GM06990 (cell line): ENCODE measurements at places on chromosomes 12 and 14.

- DNase-seq: no peak
These were observed 53.8 kb upstream of the USP44 start for GRCh38 chr12:95605087-95605486.

DNA sequence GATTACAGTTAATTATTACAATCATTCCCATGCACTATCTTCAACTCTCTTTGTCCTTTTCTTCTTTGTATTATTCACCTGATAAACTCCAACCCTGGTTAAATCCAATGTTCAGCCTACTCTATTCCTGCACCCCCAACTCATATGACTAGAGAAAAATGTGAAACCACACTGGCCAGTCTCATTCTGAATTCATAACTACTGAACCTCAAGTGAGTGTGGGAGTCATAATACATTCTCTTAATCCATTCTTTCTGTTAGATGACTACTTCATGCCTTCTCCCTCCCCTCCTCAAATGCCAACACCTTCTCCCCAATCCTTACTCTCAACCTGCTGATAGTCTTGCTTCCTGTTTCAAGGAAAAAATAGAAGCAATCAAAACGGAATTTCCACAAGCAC, 22.3 kb upstream of the ITPR2 start:
- DNase-seq: no peak

DNA sequence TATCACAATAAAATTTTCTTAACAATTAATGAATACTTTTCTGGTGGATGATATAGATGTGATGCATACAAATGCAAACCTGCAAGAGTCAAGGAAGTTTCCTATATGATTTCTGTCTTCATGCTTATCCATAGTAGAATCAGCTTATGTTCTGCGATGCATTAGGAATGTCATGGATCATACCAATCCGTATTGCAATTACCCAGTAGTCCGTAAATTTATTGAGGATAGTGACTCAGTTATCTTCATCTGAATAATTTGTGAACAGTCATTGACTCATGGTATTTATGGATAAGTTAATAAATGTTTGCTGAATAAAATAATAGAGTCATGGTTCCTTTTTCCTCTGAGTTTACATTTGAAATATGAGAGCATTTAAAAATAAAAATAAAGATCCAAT, 483.4 kb downstream of the LRFN5 start:
- no peak for DNase-seq

GRCh38 chr14:102835959-102836358, 58.7 kb downstream of the TRAF3 start:
- no peak for DNase-seq

GRCh38 chr14:101226265-101226602, 322.7 kb upstream of the RTL1 start:
- no peak for DNase-seq

DNA sequence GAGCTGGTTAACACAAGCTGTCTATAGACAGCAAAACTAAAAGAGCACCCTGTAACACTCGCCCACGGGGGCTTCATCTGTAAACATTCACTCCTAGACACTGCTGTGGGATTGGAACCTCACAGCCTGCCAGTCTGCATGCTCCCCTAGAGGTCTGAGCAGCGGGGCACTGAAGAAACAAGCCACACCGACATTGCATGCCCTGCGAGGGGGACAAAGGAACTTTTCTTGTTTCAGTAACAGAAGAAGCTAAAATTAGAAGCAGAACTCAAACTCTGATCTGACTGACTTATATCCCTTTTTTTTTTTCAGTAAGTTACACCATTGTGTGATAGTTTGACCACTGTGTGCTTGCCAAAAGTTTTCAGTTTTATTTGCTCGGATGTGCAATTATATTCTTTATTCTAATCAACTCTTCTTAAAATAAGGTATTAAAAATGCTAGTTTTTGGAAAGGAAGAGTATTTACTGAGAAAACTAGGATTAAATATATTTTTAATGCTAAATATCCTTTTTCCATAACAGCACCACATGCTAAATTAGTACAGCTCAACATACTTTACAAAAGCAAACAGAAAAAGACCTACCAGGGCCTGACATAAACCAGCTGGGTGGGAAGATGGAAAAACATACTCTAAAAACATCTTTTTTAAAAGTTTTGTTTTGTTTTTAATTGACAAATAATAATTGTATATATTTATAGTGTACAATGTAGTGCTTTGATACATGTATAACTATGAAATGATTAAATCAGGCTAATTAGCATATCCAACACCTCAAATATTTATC, 100.2 kb downstream of the EPS8 start:
- no peak for DNase-seq

DNA sequence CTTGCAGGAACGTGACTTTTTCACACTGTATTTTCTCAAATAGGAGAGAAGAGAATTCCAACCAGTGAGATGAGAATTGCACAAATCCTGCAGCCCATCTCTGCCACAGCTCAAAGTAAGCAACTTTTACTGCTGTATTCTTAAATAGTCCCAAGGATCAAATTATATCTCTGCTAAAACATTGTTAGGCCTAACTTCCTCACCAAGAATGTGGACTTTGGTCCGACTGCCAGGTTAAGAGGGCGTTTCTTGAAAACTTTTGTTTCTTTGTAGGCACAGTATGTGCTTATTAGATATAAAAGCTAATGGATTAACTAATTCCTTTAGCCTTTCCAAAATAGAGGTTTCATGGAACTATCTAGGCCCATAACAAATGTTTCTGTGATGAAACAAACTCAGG, 61.4 kb upstream of the IFNG-AS1 start:
- DNase-seq: no peak

- DNase-seq: no peak
These were observed 1.7 kb downstream of the ATF7 start for GRCh38 chr12:53624458-53624857.

GRCh38 chr12:44750468-44750867, 125.6 kb downstream of the NELL2 start:
- DNase-seq: no peak

DNA sequence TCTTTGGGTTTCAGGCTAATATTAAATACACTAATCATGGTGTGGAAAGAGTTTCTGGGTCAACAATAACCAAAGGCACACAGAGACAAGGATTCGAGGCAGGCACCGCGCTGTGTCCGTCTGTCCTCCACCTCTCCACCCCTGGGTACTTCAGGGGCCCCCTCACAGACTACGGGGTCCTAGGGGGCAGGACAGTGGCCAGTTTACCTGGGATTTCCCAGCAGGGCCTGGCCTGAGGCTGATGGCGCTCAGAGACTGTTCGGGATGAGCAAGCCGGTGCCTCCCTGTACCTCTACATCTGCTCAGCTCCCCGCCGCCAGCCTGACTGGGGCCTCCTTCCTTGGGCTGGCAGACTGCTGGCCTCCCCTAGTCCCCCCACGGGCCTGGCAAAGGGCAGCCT, 18.1 kb upstream of the EIF5 start:
- DNase-seq: no peak

GRCh38 chr12:106974511-106974910, 12.4 kb downstream of the MTERF2 start:
- no peak for DNase-seq

DNA sequence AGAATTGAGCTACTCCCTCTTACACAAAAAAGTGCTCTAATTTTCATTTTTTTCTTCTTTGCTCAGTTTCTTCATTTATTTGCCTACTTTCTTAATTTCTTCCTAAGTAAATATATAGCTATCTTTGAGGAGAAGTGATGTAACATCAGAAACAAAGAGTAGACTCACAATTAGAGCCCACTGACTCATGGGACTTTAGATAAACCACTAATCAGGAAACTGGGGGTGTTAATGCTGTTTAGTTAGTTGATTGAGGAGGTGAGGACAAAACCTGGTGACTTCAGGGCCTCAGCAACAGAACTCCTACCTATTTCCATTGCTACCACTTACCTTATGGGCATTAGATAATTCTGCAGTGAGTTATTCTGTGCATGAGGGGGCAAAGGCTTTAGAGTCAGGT, 151.7 kb downstream of the MON2 start:
- no peak for DNase-seq

- DNase-seq: no peak
These were observed 1211.4 kb downstream of the VRK1 start for GRCh38 chr14:98008381-98009113.

GRCh38 chr12:108516511-108517275, 1.6 kb downstream of the FICD start:
- DNase-seq: no peak

DNA sequence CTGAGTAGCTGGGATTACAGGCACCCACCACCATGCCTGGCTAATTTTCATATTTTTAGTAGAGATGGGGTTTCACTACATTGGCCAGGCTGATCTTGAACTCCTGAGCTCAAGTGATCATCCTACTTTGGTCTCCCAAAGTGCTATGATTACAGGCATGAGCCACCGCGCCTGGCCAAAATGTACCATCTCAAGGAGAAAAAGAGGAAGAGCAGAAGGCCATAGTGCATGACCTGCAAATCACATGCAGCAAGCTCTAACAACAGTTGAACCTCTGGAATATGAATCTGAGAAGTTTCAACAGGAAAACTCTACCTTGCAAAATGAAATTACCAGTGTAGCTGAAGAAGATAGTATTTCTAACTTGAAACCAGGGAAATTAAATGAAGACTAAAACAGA, 17.1 kb upstream of the SERPINA1 start:
- no peak for DNase-seq

DNA sequence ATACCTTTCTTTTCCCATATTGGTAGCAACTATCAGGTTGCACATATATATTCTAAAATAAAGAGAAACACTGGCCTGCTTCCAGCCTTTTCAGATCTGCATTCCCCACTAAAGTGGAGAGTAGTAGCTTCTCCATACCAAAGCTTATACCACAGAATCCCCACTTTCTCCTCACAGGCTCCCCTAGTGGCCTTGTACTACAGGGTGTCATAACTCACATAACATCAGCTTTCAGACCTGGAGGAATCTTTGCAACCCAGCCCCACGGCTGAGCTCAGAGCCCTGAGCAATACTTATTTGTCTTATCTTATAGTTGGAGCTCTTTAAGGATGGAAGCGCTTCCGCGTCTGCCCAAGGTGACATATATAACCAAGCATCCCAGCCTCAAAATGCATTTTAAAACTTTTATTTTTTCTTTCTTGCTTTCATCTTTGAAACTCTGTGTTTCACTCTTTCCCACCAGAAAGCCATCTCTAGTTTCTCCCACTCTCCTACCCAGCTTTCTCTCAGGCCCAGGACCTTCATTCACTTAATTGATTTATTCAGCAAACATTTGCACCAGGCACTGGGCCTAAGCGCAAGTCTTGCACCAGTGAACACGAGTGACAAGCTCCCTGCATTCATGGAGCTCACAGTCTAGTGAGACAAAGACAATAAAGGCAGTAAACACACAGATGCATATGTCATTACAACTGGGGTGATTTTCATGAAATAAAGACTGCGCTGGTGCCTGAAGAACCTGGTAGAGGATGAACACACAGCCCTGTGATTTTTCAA, 254.7 kb downstream of the IPO8 start:
- DNase-seq: no peak

DNA sequence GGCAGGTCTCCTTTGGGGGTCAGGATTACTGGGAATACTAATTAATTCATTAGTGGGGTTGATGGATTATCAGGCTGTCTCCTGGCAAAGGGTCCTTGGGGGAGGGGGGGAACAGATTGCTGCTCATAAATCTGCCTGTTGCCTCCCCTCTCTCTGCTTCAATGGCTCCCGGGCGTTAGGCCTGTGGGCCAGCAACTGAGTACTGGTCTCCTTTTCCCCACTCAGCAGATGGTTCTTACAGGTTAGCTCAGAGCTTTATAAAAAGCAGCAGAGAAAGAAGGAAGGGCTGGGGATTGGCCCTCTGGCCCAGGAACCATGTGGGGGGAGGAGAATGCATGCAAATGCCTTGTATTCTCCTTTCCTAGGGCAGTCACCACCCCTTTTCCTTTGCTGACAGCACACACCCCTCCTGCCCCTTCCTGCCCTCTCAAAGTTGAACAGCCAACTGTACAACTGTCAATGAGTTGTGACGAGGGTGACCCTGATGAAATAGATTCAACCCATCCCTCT, 2.3 kb upstream of the NEUROD4 start:
- no peak for DNase-seq

GRCh38 chr12:53231921-53232645, at the start of gene RARG:
Gene RARG, minus strand, starts transcription at chr12:53232209. Its CDS starts 4,664 bp downstream, at chr12:53227545.
- DNase-seq: no peak

DNA sequence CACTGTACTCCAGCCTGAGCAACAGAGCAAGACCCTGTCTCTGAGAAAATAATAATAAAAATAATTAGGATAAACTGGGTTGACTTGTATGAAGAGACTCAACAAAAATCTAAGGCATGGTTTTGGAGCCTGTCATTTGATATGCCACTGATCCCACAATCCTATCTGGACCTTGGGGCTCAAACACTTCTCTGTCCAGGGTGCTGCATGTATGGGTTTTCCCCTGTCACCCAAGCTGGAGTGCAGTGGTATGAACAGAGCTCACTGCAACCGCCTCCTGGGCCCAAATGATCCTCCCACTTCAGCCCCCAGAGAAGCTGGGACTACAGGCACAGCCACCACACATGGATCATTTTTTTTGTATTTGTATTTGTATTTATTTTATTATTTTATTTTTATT, 5.3 kb upstream of the VSIG10 start:
- DNase-seq: no peak

DNA sequence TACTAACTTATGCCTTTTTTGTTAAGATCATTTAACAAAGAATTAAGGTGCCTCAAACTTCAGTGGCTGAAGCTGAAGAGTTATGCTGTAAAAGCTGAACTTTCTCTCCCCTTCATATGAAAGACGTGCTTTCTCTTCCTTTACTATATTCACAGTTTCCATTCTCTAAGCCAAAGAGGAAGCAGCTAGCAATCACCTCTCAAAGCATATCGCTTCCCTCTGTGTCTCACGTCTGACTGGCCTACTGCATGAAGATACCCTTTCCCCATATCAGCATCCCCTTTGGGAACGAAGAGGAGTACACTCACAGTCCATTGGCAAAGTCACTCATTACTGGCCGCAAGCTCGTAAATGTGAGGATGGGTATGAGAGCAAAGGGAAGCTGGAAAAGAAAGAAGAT, 34.9 kb downstream of the SLC11A2 start:
- DNase-seq: no peak

- DNase-seq: no peak
These were observed 12.2 kb upstream of the PPP1R13B start for GRCh38 chr14:103859416-103860202.

GRCh38 chr14:105866841-105867321, 340.5 kb downstream of the TMEM121 start:
- no peak for DNase-seq

DNA sequence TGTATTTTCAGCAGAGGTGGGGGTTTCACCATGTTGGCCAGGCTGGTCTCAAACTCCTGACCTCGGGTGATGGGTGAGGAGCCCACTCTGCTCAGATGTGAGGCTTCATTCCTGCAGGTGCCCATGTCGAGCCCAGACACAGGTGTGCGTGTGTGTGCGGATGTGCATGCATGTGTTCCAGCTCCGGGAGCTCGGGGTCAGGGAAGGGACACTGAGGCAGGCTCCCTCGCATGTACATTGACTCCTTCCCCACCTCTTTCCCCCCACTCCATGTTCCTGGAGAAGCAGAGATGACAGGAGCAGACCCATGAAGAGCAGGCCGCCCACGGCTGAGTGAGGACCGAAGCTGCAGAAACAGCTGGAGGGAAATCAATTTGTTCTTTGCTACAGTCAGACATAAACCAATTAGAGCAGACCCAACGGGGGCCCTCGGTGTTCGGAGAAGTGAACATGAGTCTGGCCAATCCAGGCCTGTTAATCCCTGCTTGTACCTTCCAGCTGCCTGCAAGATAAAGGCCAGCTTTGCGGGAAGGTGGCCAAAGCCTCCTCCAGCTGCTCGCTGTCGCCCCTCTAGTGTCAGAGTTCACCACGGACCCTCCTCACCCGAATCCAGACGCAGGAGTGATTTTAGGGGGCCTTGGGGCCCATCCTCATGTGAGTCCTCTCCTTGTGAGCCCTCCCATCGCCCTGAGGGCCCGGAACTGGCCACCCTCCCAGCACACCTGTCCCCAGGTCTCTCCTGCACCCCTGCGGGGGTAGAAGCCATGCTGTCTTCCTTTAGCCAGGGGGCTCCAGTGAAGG, 321.0 kb upstream of the RTL1 start:
- DNase-seq: no peak
